Right lobe of liver (tissue), 6 donors: ENCODE measurements at places on chromosomes 11 and 22. TPM values are rescaled to one million over a fixed set of nuclear protein-coding genes. Genes with fewer than 3 reads are reported as not detected.

DNA sequence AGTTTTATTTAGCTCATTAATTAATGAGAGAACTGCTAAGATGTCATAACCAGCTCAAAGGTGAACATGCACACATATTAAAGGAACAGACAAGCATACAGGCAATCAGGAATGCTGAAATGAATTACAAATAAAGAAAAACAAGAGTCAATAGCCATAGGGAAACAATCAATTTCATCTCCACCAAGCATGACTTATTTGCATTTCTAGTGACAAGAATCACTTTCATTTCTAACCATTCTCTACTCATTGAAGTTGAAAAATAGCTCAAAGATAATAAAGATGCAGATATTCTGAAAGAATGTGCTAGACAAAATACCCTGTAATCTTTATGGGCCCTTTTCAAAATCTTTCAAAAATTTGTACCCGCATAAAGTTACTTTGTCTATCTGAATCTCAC lies 23.2 kb downstream of the ISX start:
- no peak for DNase-seq

DNA sequence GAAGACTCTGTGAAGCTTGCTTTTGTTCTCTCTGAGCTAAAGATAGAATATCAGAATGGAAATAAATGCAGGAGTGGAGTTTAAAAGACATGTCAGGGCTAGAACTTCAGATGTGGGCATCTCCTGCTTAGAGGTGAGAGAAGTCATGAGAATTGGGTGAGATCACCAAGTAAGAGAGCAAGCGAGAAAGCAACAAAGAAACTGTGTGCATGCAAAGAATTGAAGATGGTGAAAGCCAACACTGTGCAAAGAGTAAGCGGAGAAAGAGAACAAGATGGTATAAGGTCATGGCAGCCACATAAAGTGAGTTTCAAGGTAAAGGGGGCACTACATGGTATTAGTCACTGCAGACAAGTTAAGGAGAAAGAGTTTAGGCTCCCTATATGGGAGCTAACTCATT lies 57.3 kb upstream of the SCUBE2 start:
- no peak for DNase-seq

- DNase-seq = no peak
Measured at GRCh38 chr11:46203746-46204145, 73.7 kb upstream of the CREB3L1 start.

DNA sequence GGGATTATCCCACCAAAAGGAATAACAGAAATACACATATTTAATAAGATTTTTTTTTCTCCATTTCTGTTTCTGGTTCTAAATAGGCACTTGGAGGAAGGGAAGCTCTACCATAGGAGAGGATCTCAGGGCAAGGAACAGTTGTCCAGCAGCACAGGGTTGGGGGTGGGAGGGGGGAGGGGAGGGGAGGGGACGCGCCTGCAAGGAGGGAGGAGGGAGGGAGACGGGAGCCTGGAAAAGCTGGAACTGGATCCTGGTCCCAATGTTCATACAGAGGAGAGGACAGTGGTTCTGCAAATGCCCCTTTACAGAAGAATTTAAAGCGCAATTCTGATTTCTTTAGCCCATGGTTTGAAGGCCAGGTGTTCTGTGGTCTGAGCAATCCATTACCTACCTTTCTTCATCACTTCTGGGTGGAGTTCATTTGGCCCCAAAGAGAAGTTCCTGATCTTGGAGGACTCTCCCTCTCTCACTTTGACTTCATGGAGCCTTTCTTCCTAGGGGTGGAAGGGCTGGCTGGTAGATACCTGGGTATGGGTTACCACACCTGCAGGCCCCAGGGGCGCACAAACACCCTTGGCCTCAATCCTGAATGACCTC lies 348.9 kb upstream of the NCAM1 start:
- DNase-seq = no peak

GRCh38 chr22:49963647-49964026 lies 3.1 kb downstream of the PIM3 start:
- DNase-seq = no peak

DNA sequence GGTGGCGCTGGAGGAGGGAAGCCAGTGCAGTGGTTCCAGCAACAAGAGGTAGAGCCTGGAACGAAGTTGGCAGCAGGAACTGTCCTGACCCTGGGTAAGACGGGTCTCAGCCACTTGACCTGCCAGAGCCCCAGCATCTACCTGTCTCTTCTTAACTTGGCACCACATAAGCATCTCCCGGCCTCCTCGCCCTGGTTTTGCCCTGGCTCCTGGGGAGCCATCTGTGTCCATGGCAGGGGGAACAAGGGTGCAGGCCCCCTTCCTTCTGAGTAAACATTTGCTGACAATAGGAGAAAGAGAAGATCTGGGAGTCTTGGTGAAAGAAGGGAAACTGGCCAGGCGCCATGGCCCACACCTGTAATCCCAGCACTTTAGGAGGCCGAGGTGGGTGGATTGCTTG lies 12.8 kb downstream of the P2RY2 start:
- DNase-seq = no peak

DNA sequence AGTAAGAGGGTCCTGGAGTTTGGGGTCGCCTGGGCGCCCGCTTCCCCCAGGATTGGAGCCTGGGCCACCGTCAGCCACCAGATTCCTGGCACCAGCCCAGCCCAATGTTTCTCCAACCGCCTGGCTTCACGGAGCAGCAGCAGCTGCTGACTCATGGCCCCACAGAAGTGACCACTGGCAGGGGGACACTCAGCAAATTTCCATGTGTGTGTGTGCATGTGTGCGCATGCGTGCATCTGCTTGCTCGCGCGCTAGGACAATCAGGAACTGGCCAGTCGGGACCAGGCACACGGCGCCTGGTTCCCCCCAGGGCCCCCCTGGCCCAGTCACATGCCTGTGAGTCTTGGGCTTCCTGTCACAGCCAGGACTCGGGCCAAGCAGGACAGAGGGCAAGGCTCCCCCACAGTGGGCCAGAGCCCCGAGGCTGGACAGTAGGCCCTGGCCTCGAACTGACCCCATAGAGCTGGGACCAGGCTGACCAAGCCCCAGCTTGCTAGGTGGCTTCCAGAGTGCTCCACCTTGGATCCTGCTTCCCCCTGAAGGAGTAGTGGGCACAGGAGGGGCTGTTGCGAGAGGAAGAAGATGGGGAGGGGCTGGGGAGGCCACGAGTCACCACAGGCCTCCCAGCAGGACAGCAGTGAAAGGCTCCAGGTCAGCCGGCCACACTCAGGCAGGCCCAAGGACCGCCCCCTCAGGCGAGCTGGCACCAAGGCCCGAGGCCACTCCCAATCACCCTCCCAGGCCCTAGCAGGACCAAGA lies 3.2 kb downstream of the CTSD start:
- DNase-seq = peak; percentile 90

- DNase-seq = peak; percentile 94
Measured at GRCh38 chr11:64341851-64342791, 2.1 kb downstream of the CCDC88B start.

- DNase-seq = no peak
Measured at GRCh38 chr11:134082990-134083389, 14.1 kb downstream of the JAM3 start.

- no peak for DNase-seq
Measured at GRCh38 chr11:18726040-18726439, at the start of gene IGSF22. Gene IGSF22 (minus strand): TSS chr11:18726188. CDS start chr11:18724236, 1,952 bp downstream.

- no peak for DNase-seq
Measured at GRCh38 chr11:34480314-34480713, 33.3 kb downstream of the ELF5 start.

GRCh38 chr11:71067753-71068152 lies 184.6 kb downstream of the SHANK2 start:
- DNase-seq = no peak

DNA sequence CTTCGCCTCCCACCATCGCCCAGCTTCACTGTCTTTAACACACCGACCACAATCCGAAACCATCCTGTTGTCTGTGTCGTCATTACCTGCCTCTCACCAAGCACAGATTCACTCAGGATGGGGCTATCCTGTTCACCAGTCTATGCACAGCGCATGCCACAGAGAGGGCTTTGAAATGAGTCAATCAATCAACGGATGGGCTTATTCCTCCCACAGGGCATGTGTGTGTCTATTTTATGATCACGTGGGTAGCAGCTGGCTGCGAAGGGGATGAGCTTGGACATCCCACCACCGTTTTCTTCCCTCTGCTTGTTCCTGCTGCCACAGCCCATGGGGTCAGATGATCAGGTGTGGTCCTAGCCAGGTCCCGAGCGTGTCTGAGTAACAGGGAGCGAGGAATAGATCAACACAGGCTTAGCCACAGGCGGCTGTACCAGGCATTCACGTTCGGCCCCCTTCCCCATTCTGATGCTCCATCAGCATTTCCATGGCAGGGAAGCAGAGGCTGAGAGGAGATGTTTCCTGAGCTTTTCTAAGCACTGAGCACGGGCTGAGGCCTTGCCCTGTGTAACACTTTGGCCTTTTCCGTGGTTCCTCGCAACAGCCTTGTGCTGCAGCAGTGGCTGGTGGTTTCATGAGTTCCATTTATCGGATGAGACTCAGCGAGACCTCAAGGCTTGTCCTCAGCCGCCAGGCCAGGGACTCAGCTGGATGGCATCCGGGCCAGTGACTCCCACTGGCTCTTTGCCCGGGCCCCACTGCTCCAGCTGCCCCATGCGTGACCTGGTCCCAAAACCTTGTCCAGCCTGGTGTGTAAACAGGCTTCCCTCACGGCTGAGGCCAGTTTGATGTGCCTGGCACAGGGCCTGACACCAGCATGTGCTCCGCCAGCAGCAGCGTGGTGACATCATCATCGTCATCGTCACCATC lies 48.1 kb upstream of the FGF3 start:
- DNase-seq = peak; percentile 94

DNA sequence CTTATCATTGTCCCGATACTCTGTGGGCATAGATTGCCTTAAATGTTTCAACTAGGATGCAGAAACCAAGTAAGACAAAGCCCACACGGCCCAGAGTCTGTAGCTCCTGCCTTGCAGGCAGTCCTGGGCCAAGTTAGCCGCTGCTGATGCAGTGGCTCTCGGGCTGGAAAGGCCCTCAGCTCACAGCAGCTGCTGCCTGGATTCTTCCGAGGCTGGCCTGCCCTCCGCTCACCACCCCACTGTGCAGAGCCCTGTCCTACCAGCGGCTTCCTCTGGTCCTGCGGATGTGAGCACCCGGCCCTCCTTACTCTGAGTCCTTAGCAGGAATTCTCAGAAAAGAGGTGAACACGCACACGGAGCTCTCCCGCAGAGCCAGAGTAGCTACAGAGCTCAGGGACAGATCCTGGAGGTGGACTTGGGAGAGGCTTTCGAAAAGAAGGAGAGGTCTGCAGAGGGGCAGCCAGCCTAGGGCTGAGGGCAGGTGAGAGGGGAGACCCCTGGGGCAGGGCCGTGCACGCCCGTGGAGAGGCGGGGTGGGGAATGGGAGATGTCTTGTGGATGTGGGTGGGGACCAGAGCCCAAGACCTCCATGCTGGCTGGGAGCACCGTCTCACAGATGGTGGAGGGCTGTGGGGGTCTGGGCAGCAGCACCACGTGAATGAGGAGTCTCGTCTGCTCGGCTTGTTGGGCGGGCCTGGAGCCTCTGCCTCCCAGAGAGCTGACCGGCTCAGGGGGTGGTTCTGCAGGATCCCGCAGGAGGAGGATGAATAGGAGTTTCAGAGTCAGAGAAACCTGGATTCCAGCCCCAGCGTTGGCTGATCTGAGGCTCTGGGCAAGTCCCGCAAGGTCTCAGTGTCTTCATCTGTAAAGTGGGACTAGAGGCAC lies 117.4 kb upstream of the B3GAT1 start:
- no peak for DNase-seq

DNA sequence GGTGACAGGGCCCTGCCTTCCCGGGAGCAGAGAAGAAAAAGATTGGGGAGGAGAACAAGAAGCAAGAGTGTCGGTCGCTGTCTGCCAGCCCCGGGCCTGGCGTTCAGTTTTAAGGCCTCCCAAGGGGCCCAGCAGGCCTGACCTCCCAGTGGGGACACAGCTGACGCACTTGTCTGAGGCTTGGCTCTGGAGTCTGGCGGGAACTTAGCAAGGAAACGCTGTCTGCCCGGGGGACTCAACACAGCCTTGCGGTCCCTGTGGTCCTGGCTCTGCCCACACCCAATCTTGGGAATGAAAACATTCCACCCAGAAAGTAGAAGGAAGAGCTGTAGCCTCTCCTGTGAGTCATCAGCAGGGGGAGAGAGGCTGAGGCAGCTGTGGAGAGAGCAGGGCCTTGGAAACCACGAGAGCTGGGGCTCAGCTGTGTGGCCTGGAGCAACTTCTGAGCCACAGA lies 54.4 kb downstream of the TRAF6 start:
- no peak for DNase-seq

DNA sequence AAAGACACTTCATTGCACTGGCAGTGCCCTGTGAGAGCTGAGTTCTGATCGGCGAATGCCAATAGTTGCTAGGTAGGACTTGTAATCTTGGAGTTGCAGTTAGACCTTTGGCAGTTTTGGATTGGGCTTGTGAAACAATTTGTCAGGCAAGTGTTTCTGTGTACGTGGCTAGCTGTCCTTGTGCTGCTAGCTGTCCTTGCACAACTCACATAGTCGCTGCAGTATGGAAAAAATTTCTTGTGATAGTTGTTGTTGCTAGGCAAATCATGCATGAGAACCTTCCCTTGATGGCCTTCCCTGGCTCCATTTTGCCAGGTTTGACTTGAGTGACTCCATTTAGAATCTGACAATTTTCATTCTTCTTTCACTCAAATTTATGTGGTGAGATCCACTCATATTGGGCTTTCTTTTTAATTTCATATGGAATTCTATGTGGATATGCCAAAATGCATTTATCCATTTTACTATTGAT lies 140.7 kb downstream of the APIP start:
- DNase-seq = no peak

DNA sequence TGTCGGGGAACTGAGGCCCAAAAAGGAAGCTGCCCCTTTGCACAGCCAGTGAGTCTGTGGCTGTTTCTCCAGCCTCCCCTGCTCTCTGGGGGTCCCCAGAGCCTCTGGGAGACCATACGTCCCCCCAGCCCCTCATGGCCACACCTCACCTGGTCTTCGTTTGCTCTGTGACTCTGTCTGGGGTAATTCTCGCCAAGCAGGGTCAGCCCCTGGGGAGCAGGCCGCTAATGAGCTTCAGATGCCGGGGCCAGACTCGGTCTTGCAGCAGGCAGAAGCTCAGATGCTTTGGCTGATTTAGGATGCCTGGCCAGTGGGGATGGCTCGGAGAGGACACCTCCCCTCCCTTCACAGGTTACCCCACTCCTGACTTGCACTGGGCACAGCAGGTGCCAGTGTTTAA lies 24.1 kb upstream of the WNT11 start:
- no peak for DNase-seq

DNA sequence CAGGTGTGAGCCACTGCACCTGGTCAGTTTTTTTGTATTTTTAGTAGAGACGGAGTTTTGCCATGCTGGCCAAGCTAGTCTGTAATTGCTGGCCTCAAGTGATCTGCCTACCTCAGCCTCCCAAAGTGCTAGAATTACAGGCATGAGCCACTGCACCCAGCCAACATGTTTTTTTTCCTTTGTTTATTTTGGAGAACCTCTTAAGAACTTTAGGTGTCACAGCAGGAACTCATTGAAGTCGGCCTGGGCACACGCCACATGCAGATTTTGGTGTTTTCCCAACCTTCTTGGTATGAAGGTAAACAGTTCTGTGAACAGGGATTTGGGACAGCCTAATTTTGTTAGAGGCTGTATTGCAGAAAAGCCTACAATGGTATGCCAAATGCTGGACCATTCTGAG lies 9.4 kb downstream of the DIXDC1 start:
- no peak for DNase-seq

The OR9I1 gene
- not detected for total RNA-seq

The CYTH4 gene
- 12.8 TPM for total RNA-seq

The TMEM135 gene
- 15.4 TPM for total RNA-seq

The HIKESHI gene
- total RNA-seq = 13.1 TPM

The MYO7A gene
- total RNA-seq = 39.6 TPM

The TENM4 gene
- not detected for total RNA-seq

The PRODH gene
- 31.0 TPM for total RNA-seq

The GAL gene
- total RNA-seq = not detected

The MRGPRE gene
- total RNA-seq = not detected

The KCNJ11 gene
- 3.7 TPM for total RNA-seq
